Effector memory CD4-positive, alpha-beta T cell (primary cell): ENCODE measurements at places on chromosomes 11 and 22.

DNA sequence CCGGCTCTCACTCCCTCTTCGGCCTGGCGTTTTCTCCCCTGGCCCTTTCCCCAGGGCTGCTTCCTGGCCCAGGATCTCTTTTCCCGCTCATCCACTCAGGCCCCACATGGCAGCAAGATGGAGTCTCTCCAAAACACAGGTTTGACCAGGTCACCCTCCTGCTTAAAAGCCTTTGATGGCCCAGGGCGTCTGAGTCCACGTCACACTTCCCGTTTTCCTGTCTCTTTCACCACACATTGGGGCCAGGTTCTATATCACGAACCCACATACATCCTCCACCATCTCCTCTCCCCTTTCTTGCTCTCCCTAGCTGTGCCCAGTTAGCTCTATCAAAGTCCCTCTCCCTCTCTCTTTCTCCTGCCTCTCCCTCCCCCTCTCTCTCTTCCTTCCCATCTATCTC lies 7.8 kb upstream of the LRRC32 start:
- DNase-seq, result no peak

DNA sequence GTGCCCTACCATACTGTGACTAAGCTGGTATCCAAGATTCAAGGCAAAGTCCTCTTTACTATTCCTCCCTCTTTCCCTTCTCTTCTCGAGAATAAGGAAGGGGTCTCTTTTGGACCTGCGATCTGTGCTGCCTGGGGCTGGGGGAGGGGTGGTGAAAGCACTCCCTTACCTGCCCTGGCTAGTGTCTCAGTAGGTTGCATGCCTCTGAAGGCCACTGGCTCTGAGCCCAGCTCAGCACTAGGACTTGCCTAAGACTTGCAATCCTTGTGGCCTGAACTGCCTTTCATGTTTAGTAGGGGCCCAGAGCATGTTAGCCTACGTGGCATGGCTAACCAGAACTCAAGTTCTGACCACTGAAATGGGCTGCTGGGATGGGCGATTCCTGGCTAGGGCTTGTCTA lies 13.0 kb upstream of the REXO2 start:
- no peak for DNase-seq

- DNase-seq, result no peak
Observed at GRCh38 chr11:7081441-7081840, 7.4 kb upstream of the RBMXL2 start.

GRCh38 chr11:44638032-44638431 lies 72.6 kb downstream of the CD82 start:
- DNase-seq, result no peak

DNA sequence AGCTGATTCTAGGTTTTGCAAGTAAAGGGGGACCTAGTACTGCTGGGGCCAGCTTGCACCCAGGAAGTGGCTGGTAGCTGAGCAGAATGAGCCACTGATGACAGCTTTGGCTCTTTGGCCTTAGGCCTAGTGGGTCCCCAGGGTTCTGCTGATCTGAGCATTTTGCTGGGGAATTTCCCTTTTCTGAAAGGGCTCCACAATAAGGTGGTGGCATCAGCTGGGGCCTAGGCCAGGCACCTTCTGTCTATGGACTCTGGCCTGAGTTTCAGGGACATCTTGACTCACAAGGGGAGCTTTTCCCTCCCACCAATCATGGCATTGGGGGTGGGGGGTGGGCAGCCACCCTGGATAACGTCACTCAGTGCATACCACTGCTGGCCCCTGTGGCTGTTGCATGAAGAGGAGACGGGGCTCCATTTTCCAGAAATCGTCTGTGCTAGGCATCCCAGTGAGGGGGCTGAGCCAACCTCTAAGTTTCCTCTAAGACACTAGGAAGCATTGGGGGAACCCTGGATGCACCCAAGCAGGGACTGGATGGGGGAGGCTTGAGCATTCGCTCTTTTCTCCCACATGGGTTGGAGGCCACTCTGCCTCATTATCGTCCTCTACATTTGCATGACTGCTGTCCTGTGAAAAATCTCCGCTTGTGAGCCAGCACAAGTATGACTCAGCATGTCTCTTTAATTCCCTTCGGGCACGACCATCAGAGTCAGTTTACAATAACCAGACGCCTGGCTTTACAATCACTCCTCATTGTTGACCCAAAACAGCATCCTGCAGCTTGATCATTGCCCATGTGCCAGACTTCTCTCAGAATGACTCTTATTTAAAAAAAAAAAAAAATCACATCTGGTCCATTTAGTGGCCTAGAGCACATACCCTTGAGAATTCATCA lies 145.0 kb upstream of the THY1 start:
- no peak for DNase-seq

- no peak for DNase-seq
Observed at GRCh38 chr22:50259302-50259701, 2.2 kb downstream of the MAPK12 start.

- no peak for DNase-seq
Observed at GRCh38 chr11:74462631-74463030, 4.7 kb downstream of the KCNE3 start.
